Hematopoietic multipotent progenitor cell treated with erythropoietin and hydrocortisone succinate and interleukin-3 and kit ligand, for 4 days (in vitro differentiated cells): ENCODE measurements at places on chromosomes 2 and 18.
A peak's percentile ranks its signal among the peaks of the same experiment; 100 is the strongest.

GRCh38 chr2:102056079-102056581 is 64.4 kb downstream of the IL1R2 start:
- DNase-seq: peak; percentile 33

DNA sequence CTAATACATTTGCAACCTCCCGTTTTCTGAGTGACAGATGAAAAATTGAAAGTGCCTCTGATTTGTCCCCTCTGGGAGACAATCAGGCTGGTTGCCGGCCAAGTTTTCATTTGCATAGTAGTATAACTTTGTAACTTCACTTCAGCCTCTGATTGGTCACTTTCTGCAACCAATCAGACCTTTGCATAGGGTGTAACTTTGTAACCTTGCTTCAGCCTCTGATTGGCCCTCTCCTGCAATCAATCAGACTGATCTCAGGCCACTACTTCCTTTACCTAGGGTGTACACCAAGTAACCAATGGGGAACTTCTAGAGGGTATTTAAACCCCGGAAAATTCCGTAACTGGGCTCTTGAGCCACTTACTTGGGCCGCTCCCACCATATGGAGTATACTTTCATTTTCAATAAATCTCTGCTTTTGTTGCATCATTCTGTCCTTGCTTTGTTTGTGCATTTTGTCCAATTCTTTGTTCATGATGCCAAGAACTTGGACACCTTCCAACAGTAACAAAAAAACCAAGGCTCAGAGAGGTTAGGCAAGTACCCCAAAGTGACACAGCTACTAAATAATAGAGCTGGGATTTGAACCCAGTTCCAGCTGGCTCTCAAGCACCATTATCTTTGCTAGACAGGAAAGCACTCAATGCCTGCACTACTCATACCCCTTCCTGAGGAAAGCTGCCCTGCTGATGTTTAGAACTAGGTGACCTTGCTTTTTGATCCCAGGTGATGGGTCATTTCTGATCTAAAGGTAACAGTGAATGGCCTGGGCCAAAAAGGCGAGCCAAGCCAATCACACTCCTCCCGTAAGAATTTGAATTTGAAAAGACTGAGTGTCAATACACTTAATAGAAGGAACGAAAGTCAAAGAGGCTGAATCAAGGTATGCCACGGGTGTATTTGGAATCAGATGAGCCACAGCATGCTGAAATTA is 10.9 kb upstream of the MYOM1 start:
- peak; percentile 33 for DNase-seq

GRCh38 chr18:32096946-32097345 is 5.3 kb downstream of the RNF138 start:
- DNase-seq: peak; percentile 15

DNA sequence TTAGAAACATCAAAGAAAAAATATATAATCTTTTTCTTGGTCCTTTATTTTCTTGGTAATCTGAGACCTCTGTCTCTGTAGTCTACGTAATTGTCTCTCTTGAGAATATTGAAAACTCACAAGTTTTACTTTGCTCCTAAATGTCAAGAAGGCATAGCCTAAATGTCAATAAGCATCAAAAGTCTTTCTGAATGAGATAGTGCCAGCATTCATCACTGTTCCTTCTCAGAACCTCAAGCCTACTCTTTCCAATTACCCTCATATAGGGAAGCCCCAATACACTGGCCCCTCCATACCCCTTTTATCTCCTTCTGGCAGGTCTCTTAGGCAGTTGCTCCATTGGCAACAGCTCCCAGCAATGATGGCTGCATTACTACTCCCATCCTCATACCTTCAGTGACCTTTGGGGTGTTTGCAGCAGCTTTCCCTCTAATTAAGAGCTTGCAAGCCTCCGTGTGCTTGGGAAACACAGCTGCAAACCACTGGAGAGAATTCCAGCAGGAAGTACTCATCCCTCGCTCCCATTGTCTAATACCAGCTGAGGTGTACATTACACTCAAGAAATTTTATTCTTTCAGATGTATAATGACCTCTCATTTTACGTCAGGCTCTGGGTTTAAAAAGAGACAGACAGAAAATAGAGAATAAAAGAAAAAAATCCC is 95.8 kb downstream of the KYNU start:
- no peak for DNase-seq

DNA sequence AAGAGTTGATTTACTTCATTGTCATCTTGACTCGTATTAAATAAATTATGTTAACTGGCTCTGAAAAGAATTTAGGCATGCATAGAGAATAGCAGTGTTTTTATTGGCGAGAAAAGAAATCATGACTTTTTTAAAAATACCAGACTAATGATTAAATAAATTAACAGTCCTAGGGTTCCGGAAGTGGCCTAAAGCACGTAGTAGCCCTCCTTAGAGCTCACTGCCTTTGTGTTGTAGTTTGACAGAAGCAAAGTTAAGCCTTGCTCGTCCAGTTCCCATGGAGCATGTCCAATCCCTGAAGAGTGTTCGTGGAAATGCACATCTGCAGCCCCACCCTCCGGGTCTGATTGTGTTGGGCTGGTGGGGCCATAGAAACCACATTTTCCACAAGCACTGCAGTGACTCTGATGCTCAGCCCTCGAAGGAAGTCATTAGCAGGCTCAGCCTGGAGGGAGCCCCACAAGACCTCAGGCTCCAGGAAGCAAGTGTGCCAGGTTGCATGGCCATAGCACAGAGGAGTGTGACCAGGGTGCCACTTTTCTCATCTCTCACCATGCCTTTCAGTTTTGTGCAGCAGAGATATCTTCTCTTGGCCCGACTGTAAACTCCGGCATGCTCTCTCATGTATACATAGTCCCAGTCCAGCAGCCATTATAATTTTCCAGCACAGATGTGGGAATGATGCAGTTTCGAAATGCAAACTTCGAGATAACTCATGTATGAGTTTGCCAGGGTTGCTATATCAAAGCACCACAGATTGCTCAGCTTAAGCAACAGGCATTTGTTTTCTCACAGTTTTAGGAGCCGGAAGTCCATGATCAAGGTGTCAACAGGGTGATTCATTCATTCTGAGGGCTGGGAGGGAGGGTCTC is 188.6 kb upstream of the SH3BP4 start:
- no peak for DNase-seq

DNA sequence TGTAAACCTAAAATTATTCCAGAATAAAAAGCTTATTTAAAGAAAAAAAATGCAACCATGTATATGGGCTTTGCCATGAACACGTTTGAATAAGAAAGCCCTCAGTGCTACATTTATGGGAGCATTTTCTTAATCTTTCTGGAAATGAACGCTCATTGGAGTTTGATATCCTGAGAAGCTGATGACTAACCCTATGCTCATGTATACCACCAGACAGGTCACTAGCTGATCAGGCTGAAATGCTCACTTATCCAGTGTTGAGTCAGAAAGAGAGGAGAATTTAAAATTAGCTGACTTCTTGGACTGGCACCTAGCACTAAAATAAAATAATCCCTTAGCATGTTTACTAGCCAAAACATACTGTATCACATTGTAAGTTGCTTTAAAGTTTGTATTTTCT is 254.9 kb upstream of the SIX3 start:
- DNase-seq: no peak

GRCh38 chr18:49997558-49997957 is 184.2 kb upstream of the ACAA2 start:
- DNase-seq: no peak

GRCh38 chr2:122101319-122101718 is 345.9 kb downstream of the TSN start:
- no peak for DNase-seq

GRCh38 chr18:65769652-65770051 is 18.8 kb downstream of the CDH7 start:
- no peak for DNase-seq

DNA sequence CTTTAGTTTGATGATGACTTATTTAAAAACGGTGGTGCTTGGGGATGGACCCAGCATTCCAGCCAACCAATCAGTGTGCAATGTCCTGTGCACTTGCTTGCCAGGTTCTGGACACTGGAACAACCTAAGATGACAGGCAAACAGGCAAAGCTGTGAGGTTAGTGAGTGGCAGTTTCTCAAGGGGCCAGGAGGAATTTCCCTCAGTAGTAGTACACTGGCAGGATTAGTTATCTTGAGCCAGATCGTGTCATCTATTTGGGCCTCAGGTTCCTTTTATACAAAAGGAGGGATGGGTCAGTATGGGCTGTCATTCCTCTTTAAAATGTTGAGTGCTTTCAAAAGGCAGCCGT is 26.6 kb downstream of the MAP4K4 start:
- no peak for DNase-seq

- DNase-seq: no peak
These were observed 60.1 kb downstream of the ITGB6 start for GRCh38 chr2:160139991-160140390.
